ENCODE measurements at places on chromosomes 13 and 19. TPM values are rescaled to one million over a fixed set of nuclear protein-coding genes. Genes with fewer than 3 reads are reported as not detected.

LRRC25 gene
- not detected for total RNA-seq

PTGIR gene
- 135 TPM for total RNA-seq

ZNF780B gene
- total RNA-seq = 36.2 TPM

ZNF790 gene
- 5.7 TPM for total RNA-seq

RNF113B gene
- total RNA-seq = not detected

IFI30 gene
- total RNA-seq = 143 TPM

ZNF682 gene
- total RNA-seq = 4.8 TPM

ALOX5AP gene
- 212 TPM for total RNA-seq

OXGR1 gene
- not detected for total RNA-seq

IRGC gene
- not detected for total RNA-seq

NLRP9 gene
- total RNA-seq = not detected

GIPC3 gene
- total RNA-seq = 0.98 TPM

MTUS2 gene
- not detected for total RNA-seq

DHRS12 gene
- total RNA-seq = 5.3 TPM

TMIGD2 gene
- total RNA-seq = 33.2 TPM

KLK14 gene
- 0.93 TPM for total RNA-seq

EMP3 gene
- total RNA-seq = 449 TPM

ALDH16A1 gene
- total RNA-seq = 34.2 TPM

PCDH17 gene
- total RNA-seq = not detected

DOCK6 gene
- total RNA-seq = 0.27 TPM

KCNN4 gene
- total RNA-seq = 87.8 TPM

PPM1N gene
- total RNA-seq = 1.4 TPM

LGALS4 gene
- total RNA-seq = 1.8 TPM

PCID2 gene
- total RNA-seq = 71.4 TPM

IGFL3 gene
- total RNA-seq = not detected

Data from T-helper 1 cell treated with Interleukin-12 subunit alpha and Interleukin-12 subunit beta and Interleukin-4 antibody, amounts not matched to agents 30 ng/mL and 1 ng/mL, for 36 hours (primary cell).